ENCODE measurements at places on chromosomes 11 and 22. TPM values are rescaled to one million over a fixed set of nuclear protein-coding genes. Genes with fewer than 3 reads are reported as not detected.

DNA sequence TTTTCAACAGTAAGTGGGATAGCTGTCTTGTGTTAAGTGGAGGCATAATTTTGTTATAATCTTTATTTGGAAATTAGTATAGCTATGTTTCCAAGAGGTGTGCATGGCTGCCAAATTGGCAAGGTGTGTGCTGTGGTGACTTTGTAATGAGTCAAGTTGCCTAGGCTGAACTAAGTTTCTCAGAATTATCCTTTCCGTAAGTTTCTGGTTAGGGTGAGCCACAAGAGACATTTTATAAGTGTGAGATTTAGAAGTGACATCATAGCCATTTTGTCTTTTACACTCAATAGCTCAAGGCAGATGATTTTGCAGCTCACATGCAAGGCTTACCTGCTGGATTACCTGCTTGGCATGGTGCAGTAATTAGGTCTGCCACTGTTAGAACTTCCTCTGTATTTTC, 90.3 kb downstream of the C11orf87 start:
- no peak overlapping the region for H3K4me3 ChIP-seq
- DNase-seq: no peak
- H3K4me1 ChIP-seq: no peaks in the 10 kb centered on the region
- H3K27ac ChIP-seq: no peak overlapping the region
- H3K27me3 ChIP-seq: no peaks in the 10 kb centered on the region

DNA sequence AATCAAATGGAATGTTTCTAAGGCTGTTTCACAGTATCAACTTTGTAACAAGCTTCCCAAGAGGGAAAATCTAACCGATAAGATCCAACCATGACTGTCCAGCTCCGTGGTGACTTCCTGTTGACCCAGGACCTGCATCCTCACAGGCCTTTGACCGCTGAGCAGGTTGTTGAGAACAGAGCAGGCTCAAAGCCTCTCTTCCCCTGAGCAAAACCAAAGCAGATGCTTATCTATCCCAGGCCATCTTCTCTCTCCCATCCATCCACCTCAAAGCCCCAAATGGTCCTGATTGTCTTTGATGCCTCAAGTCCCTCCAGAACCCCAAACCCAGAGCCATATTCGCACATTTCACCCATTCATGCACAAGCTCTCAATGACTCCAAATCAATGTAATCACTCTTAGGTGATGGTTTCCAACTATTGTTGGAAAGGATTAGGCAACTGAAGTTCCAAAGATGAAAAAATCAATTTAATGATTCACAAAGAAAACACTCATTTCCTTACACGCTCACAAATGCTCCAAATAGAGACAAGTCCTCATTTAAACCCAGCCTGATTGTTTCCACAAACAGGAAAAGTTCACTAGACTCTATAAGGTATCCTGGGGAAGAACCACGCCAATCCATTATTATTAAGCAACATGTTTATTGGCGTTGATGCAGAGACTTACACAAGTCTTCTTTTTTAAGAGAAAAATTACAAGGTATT, 48.7 kb downstream of the C11orf58 start:
- no peak overlapping the region for H3K27ac ChIP-seq
- no peak overlapping the region for H3K4me3 ChIP-seq
- no peak for DNase-seq
- peaks cover 65% of the 10 kb centered on the region for H3K4me1 ChIP-seq

- no peaks in the 10 kb centered on the region for H3K36me3 ChIP-seq
- no peak overlapping the region for H3K4me3 ChIP-seq
- H3K27me3 ChIP-seq: no peaks in the 10 kb centered on the region
- no peaks in the 10 kb centered on the region for H3K4me1 ChIP-seq
- no peak overlapping the region for H3K27ac ChIP-seq
- DNase-seq: no peak
Measured at GRCh38 chr11:7968686-7969085, 3.4 kb upstream of the NLRP10 start.

OR52E2 gene
- total RNA-seq: not detected

HEPACAM gene
- not detected for total RNA-seq

Measured in thyroid gland (tissue), 4 donors.